Left renal cortex interstitium (tissue), 4 donors: ENCODE measurements at places on chromosomes 13 and 19.

DNA sequence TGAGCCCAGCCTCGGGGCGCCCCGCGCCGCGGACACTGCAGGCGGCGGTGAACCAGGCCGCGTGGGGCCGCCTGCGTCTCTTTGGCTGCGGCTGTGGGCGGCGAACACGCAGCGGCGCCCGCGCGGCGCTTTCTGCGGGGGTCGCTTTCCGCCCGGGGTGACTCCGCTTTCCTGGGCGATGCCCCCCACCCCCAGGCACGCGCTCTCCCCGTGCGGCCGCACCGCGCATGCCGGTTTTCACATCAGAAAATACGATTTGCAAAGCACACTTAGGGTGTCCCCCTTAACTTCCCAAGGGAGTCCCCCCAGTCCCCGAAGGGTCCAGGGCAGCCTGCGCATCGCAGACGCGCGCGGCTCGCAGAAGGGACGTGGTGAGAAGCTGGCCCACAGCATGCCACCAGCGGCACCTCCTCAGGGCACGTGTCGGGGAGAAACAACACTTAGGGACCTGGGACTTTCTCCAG lies 5.3 kb downstream of the F7 start:
- DNase-seq = no peak

DNA sequence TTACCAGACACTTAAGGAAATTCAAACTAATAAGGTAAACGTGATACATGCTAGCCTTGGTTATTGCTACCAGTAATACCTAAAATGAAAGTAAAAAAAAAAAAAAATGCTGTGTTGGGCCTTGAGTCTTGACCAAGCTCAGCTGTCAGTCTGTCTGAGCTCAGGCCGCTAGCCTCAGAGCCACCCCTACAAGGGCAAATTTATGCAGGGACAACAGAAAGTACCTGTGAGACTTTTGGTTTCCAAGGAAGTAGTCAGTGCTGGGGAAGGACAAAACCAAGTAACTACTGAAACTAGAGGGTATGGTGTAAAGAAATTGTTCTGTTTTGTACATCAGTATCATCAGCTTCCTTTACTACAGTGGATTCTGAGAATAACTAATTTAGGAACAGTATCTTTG lies 134.3 kb upstream of the SLITRK5 start:
- no peak for DNase-seq

DNA sequence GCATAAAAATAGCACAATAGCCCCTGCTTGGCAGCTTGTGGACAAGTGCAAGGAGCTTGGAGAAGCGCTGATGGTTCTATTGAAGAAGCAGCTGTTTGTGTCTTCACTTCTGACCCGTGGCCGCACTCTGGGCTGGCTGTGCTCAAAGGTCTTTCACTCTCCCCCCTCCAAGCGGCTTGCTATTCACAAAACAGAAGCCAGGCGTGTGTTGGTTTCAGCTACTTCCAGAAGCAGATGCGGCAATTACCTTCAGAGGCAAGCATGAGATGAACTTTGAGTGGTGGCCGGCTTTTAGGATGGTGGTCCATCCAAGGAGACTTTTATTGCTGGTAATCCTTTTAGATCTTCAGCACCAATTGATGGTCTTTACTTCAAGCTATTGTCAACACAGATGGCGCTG lies 188.5 kb upstream of the ARGLU1 start:
- DNase-seq = no peak

DNA sequence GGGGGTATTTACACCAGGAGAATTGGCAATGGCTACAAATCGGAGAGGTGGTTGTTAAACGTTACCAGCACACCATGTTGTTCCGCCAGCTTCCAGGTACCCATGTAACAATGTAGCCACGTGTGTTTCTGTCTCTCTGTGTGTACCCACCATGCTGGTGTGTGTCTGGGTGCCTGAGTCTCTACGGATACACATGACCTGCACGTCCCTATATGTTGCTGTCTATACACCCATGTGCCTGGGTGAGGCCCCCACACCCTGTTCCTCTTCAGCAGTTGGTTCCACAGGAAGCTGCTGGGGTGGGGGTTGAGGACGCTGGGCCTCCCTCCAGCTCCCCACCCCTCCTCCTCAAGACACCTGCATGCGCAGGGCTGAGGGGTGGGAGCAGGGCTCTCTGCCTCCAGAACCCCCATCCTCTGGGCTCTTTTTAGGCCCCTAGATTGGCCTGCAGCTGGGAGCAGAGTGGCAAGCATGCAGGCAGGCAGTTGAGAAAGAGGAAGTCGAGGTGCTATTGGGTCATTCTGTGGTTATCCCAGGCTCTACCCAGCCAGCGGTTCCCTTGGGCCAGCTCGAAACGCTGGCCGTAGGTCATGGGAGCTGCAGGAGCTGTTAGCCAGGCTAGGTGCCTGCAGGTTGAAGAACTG lies at the start of gene ARHGEF18:
Gene ARHGEF18, plus strand, starts transcription at position 351 of the 644 bp plus-strand sequence. CDS start 13,954 bp downstream, outside the sequence.
- DNase-seq = no peak

DNA sequence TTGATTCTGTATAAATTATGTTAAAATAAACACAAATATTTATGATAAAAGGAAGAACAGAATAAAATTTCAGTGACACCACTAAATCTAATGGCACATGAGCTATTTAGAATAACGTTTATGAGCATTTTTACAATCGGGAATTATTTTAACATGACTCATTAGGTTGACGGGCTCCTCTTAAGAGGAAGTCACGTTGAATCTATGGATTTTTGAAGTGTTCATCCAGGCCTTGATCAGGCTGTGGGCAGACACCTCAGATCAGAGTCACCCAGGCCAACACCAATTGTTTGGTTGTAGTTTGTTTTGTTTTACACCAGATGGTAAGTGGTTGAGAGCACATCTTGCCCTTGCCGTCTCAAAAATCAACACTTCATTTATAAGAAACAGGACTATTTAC lies 257.8 kb downstream of the FOXO1 start:
- no peak for DNase-seq

DNA sequence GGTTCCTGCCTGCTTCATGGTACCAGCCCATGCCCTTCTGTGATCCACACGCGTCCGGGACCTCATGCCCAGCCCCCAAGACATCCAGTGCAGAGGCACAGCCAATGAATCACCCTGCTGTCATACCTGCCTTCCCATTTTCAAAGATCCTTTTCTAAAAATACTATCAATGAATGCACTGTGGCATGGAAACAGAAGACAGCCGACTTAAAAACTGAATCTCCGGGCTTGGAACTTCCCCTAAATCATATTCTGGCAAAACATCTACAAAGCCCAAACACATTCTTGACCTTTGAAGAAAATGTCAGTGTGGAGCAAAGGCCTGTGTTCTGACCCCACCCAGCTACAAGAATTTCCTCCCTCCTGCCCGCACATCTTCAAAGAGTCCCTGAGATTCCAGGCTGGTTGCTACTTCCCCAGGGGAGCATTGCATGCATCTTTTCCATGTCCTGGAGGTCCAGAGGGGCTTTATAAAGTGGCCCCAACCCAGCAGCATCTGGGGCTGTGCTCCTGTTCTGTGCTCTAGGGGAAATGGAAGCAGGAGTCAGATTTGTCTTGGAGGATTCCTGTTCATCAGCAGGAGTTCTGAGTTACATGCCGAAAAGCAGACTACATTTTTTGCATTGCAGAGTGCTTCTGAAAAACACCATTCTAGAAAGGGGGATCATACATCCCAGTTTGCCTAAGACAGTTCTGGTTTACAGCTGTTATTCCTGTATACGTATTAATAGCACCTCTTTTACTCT lies 135.2 kb downstream of the USP12 start:
- DNase-seq = no peak

DNA sequence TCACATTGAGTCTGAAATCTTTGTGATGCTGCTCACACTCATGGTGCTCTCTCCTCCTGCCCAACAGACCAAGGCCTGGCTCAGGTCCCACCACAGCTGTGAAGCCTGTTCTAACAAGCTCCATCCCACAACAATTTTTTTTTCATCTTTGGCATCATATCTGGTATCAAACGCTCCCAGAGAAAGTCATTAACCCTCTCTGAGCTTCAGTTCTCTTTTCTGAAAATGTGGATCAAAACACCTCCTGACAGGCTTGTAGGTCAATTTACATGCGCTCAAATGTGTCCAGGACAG lies 224.4 kb downstream of the LACC1 start:
- DNase-seq = no peak

DNA sequence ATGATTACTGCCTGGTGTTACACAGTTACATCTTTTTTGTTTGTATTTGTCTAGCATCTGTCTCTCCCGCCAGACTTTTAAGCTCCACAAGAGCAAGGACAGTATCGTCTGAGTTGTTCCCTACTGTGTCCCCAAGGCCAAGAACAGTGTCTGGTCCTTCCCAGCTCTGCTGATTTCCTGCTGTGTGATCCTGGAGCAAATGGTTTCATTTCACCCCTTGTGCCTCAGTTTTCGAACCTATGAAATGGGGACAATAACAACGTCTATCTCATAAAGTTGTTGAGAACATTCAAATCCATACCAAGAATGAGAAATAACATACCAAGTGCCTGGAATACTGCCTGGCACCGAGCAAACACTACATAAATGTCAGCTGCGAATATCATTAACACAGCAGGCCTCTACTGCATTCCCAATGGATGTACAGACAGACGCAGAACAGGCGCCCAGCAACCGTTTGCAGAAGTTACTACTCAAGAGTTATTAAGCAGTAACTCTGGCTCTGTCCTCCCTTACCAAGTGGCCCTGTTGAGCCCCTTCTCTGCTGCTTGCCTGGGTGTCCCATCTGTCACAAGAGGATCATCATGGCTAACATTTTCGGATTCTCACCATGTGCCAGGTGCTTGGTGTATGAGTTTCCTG lies 11.4 kb downstream of the XRCC1 start:
- no peak for DNase-seq
